Naive thymus-derived CD8-positive, alpha-beta T cell (primary cell): ENCODE measurements at places on chromosomes 4 and X. TPM values are rescaled to one million over a fixed set of nuclear protein-coding genes. Genes with fewer than 3 reads are reported as not detected.

GRCh38 chrX:102712216-102712966 is at the start of gene GPRASP2:
TSS of gene GPRASP2 (plus strand) at chrX:102712448. CDS start at chrX:102714870, 2,422 bp downstream.
- H3K36me3 ChIP-seq = no peaks in the 10 kb centered on the region
- peak; percentile 25 for DNase-seq
- peak within 1 kb of the TSS; percentile 95 for H3K4me3 ChIP-seq
- H3K4me1 ChIP-seq = peaks cover 19% of the 10 kb centered on the region
- H3K27me3 ChIP-seq = peaks cover 7% of the 10 kb centered on the region

Gene P2RY4
- total RNA-seq = 0.75 TPM

DNA sequence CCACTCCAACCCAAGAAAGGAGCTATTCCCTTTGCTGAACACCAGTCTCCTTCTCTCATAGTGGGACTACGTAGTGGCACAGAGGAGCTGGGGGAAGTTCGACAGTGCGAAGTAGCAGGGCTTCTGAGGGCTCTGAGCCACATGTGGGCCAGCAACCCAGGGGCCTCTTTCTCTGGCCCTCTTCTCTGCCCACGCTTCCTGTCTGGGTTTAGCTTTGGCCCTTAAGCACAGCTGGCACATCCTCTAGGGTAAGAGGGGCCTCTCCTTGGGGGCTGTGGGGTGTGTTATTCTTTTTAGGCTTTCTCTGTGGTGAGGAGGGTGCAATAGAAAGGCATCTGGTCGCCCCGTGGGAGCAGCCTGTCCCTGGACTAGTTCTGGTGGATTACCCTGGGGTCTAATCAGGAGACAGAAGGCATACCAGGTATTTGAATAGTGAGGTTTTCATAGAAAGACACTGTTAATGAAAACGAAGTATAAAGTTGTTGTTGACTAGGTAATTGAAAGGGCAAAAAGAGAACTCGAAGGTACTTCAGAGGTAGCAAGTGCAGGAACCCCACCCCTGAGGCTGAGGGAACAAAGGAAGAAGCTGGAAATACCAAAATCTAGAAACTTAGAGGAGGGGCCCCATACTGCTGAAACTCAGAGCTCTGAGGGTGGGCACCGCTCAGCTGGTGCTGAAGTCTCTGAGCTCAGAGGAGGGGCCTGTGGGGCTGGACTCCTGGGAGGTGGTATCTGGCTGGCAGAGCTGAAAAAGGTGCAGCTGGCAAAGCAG is 151.9 kb upstream of the RPS6KA3 start:
- H3K4me3 ChIP-seq = peak overlapping the region; percentile 63
- no peak for DNase-seq
- no peaks in the 10 kb centered on the region for H3K36me3 ChIP-seq
- H3K27me3 ChIP-seq = no peaks in the 10 kb centered on the region
- H3K27ac ChIP-seq = peak overlapping the region; percentile 95

Gene GAGE12H
- not detected for total RNA-seq

Gene TLR6
- 4.1 TPM for total RNA-seq

DNA sequence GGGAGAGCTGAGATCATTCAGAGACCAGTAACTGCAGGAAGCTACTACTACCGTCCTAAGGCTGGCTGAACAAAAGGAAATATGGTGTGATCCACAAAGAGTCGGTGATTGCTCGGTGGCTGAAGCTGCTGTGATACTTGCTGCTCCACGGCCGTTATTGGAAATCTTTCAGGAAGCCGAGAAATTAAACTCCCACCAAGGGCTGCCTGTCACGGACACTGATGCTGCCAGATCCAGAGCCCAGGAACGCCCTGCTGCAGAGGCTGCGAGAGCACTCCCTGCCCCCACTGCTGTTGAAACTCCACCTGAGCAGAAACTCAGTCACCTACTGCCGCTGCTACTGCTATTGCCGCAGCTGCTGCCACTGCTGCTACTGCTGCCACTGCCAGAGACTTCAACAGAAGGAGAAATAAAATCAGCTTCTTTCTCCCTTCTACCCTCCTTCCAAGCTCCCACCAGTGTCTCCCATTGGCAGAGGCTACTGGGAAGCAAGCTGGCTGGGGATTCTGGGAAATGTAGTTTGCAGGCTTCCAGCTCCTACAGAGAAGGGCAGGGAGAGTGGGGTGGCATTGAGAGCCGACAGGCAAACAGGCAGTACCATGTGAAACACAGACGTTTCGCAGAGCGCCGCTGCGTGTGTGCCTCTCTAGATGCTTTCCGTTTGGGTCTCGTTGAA is 126.0 kb upstream of the ENPP6 start:
- peak overlapping the region; percentile 79 for H3K27ac ChIP-seq
- H3K27me3 ChIP-seq = no peaks in the 10 kb centered on the region
- peaks cover 6% of the 10 kb centered on the region for H3K4me1 ChIP-seq
- peaks cover under 1% of the 10 kb centered on the region for H3K36me3 ChIP-seq
- no peak for DNase-seq

DNA sequence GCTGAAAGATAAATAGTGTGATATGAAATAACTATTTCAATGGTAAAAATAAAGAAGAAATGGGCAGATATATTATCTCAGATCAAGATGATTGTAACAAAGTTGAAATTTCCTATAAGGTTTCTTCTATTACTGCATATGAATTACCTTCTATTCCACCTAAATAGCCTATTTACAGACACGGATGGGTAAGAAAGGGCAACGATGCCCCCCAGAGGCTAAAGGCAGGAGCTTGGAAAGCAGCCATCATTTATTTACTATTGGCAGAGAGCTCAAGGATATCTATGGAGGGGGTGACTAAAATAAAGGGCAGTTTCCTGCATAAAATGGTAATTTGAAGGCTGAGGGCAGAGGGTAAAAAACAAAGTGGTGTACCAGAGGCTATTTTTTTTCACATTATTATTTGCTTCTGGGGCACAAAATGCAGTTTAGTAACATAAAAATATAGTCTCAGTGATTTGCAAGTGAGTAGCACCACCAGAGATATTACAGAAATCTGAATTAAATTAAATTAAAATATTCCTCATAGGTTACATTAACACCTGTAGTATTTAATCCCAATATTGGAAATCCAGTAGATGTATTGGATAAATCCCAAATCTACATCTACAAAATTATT is 123.1 kb downstream of the BTC start:
- H3K27ac ChIP-seq = no peak overlapping the region
- no peak overlapping the region for H3K4me3 ChIP-seq
- H3K36me3 ChIP-seq = no peaks in the 10 kb centered on the region
- H3K27me3 ChIP-seq = peaks cover 13% of the 10 kb centered on the region
- peak; percentile 50 for DNase-seq

GRCh38 chr4:21790438-21791029 is 158.0 kb downstream of the KCNIP4 start:
- no peak overlapping the region for H3K27ac ChIP-seq
- peaks cover 2% of the 10 kb centered on the region for H3K4me1 ChIP-seq
- H3K27me3 ChIP-seq = no peaks in the 10 kb centered on the region
- no peak overlapping the region for H3K4me3 ChIP-seq
- no peaks in the 10 kb centered on the region for H3K36me3 ChIP-seq

GRCh38 chrX:133085785-133086184 is 11.1 kb downstream of the USP26 start:
- H3K27ac ChIP-seq = no peak overlapping the region
- H3K36me3 ChIP-seq = no peaks in the 10 kb centered on the region
- no peaks in the 10 kb centered on the region for H3K27me3 ChIP-seq
- no peak for DNase-seq

- H3K27me3 ChIP-seq = no peaks in the 10 kb centered on the region
- H3K27ac ChIP-seq = no peak overlapping the region
- no peak overlapping the region for H3K4me3 ChIP-seq
Observed at GRCh38 chrX:155718972-155719586, 106.3 kb upstream of the TMLHE start.

- H3K27ac ChIP-seq = no peak overlapping the region
- DNase-seq = no peak
- H3K4me1 ChIP-seq = no peaks in the 10 kb centered on the region
- no peak overlapping the region for H3K4me3 ChIP-seq
- H3K36me3 ChIP-seq = no peaks in the 10 kb centered on the region
Observed at GRCh38 chr4:186351668-186352194, 85.7 kb downstream of the F11 start.

GRCh38 chr4:53043891-53044650 is 182.0 kb downstream of the RASL11B start:
- H3K4me3 ChIP-seq = no peak overlapping the region
- no peak for DNase-seq
- no peaks in the 10 kb centered on the region for H3K27me3 ChIP-seq
- no peak overlapping the region for H3K27ac ChIP-seq
- peaks cover 6% of the 10 kb centered on the region for H3K36me3 ChIP-seq
- peaks cover 3% of the 10 kb centered on the region for H3K4me1 ChIP-seq

GRCh38 chr4:8468746-8469535 is 28.4 kb downstream of the TRMT44 start:
- H3K27me3 ChIP-seq = no peaks in the 10 kb centered on the region
- H3K36me3 ChIP-seq = no peaks in the 10 kb centered on the region
- peak; percentile 5 for DNase-seq
- no peak overlapping the region for H3K4me3 ChIP-seq
- no peak overlapping the region for H3K27ac ChIP-seq
